ENCODE measurements at places on chromosomes 6 and 20.

GRCh38 chr6:158999154-158999665 lies 792 bp downstream of the RSPH3 start:
- DNase-seq = no peak

- DNase-seq = no peak
Measured at GRCh38 chr6:5085648-5086293, 630 bp downstream of the PPP1R3G start.

GRCh38 chr6:17988422-17988944 lies 1.0 kb upstream of the KIF13A start:
- no peak for DNase-seq

GRCh38 chr20:38059832-38060231 lies 26.3 kb downstream of the RPRD1B start:
- no peak for DNase-seq

GRCh38 chr6:157660414-157660813 lies 162.6 kb upstream of the SNX9 start:
- DNase-seq = no peak

DNA sequence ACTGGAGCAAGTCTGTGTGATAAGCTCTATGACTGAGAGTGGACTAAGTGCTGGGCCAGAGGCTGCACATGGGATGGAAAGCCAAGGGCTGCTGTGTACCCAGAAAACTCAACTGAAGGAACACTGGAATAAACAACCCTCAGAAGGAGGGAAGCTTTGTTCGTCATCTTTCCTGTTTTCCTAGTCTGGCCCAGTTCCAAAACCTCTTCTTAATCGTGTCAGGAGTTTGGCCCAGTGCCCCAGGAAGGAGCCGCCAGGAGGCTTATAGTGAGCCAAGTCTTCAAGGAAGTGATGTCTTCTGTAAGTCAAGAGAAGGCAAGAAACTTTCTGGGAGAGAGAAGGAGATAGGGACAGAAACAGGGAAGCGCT lies 23.3 kb upstream of the TOP1 start:
- DNase-seq = peak; percentile 74
